Foreskin fibroblast (primary cell): ENCODE measurements at places on chromosomes 7 and 10.
A peak's percentile ranks its signal among the peaks of the same experiment; 100 is the strongest.

GRCh38 chr10:130834170-130834569, 477.4 kb downstream of the TCERG1L start:
- DNase-seq = no peak

GRCh38 chr7:47390914-47391313, 191.0 kb downstream of the TNS3 start:
- no peak for DNase-seq

GRCh38 chr7:17646253-17646956, 293.9 kb downstream of the SNX13 start:
- DNase-seq = peak; percentile 23

GRCh38 chr10:95787447-95787846, 31.5 kb downstream of the ENTPD1 start:
- no peak for DNase-seq

- DNase-seq = peak; percentile 23
Measured at GRCh38 chr10:50651808-50652207, 28.1 kb upstream of the SGMS1 start.

- DNase-seq = no peak
Measured at GRCh38 chr7:20197125-20197748, 19.9 kb downstream of the MACC1 start.

- peak; percentile 45 for DNase-seq
Measured at GRCh38 chr7:16347827-16348192, 73.5 kb downstream of the CRPPA start.

GRCh38 chr10:30974355-30974754, 57.3 kb downstream of the ZNF438 start:
- peak; percentile 57 for DNase-seq

GRCh38 chr7:18667466-18667865, 171.9 kb downstream of the HDAC9 start:
- DNase-seq = peak; percentile 69

DNA sequence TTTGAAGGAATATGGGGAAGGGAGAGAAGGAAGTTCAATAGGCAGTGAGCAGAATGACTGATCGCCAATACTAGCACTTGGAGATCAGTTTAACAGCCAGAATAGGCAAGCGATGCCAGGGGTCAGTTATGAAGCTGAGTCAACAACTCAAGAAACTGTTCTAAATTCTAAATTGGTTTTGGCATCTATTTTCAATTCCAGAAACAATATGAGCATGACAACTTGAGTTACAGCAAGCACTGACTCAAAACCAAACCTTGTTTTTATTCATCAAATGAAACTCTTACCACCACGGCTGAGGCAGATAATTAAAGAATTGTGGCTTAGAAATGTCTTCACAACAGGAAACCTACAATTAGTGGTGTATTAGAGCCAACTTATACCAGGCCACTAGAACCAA, 180.5 kb upstream of the ASAH2 start:
- DNase-seq = peak; percentile 16

- DNase-seq = no peak
Measured at GRCh38 chr10:3033925-3034324, 33.4 kb upstream of the PFKP start.

- no peak for DNase-seq
Measured at GRCh38 chr10:9299966-9300365, 1245.5 kb downstream of the GATA3 start.

- peak; percentile 23 for DNase-seq
Measured at GRCh38 chr10:103542764-103543616, 49.5 kb downstream of the NEURL1 start.

DNA sequence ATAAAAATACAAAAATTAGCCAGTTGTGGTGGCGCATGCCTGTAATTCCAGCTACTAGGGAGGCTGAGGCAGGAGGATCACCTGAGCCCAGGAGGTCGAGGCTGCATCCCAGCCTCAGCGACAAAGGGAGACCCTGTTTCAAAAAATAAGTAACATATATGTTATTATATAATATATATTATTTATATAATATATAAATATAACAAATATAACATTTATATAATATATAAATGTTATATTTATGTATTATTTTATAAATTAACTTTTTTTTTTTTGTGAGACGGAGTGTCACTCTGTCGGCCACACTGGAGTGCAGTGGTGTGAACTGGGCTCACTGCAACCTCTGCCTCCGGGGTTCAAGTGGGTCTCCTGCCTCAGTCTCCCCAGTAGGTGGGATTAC, 1.5 kb upstream of the POR start:
- DNase-seq = no peak

DNA sequence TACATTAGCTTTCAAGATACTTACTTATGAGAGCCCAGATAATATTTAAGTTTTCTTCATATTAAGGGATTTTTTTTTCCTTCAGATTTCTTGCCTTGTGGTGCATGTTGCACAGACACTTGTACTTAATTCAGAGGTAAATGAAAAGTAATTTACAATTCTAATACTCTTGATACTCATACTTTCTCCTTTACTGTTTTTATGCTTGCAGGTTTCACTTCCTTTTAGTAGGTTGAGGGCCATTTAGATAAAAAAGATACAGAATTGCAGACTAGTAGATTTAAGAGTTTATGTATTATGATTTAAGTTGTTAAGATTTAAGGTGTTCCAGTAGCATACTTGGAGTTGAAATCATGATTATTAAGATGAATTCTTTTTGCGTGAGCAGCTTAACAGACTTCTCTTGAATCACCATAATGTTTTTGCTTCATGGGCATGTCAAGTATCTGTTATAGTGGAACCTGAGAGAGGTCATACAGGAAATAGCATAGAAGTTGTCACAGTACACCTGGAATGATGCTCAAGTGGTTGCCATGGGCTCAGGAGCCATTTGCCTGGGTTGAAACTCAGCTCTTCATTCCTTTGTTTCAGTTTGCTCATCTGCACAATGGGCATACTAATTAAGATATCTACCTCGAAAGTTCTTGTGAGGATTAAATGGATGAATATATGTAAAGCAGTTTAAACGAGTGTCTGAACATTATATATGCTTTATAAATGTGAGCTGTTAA, 174.8 kb upstream of the PRPS1L1 start:
- DNase-seq = no peak

GRCh38 chr7:124152859-124153692, 120.2 kb upstream of the TMEM229A start:
- peak; percentile 53 for DNase-seq

DNA sequence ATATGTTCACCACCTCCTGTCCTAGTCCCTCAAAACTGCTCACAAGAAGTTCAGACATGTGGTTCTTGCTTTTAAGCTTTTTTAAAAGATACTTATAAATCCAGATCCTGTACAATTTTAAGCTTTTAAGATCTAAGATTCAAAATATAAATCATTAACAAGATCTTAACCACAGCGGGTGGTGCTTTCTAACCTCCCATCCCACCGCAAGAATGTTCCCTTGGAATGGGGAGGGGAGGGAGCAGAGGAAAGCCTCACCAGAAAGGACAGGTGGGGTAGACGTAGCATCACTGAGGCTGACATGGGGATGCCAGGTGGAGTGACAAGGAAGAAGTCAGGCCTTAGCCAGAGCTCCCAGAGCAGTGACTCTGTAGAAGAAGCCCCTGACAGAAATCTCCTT, 133.5 kb downstream of the C1GALT1 start:
- DNase-seq = no peak

DNA sequence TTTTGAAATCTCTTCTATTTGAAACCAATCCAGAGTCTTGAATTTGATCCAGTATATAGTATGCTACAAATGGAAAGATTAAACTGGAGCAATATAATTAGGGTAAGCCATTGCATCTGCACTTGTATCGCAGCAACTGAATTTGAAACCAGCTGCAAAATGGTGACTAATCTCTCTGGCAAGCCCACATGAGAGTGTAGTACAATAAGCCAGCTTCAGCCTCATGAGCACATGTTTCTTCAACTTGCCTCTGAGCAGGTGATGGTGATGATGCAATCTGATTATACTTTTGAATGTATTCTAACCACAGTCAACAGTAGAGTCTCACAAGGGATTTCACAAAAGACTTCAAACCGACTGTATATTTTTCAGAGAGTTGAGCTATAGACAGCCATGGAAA, 829 bp upstream of the RPA3 start:
- peak; percentile 95 for DNase-seq

GRCh38 chr10:101229266-101230182, at the start of gene LBX1:
Gene LBX1, minus strand, starts transcription at chr10:101229463. Its CDS starts 648 bp downstream, at chr10:101228815.
- no peak for DNase-seq

- peak; percentile 24 for DNase-seq
Measured at GRCh38 chr7:1972744-1973143, 260.0 kb downstream of the MAD1L1 start.

GRCh38 chr7:107628461-107629064, 32.1 kb upstream of the SLC26A4 start:
- DNase-seq = no peak

DNA sequence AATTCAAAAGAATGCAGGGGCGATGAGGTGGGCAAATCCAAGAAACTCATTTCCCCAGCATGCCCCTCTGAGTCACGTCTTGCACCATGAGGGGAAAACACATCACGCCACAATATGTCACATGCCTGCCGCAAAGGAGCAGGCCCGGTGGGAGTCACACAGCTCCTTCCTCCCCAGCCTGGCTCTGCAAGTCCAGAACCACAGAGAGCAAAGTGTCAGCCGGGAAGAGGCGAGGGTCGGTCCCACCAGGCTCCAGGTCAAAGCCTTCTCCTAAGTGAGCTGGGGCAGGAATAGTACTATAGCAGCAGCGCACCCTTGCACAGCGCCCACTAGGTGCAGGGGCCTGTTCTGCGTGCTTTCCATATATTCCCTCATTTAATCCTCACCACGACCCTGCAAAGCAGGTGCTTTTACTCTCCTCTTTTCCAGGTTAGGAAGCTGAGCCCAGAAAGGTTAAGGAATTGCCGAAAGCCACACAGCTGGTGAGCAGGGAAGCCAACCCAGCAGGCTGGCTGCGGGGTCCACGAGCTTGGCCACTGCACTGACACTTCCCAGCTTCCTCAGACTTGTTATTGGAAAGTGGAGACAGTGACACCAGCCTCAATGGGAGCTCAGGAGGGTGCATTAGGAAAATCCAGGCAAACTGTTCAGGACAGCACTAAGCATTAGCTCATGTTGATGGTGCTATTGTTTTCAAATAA, 94.0 kb upstream of the ZMIZ1 start:
- peak; percentile 91 for DNase-seq

DNA sequence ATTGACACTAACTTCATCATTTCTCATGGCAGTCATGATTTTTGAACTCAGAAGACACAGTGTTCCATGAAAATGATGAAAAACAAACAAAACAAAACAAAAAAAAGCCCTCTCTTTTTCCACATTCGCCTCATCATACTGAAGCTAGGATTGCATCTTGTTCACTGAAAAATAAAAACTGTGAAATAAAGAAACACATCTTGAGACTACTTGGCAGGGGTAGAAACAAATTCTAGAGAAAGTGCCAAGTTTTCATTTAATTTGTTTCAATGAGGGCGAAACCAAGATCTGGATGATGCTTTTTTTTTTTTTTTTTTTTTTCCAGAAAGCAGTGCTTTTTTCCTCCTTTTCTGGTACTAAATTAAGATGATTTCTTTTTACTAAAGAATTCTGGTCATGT, 350.4 kb upstream of the ETV1 start:
- DNase-seq = no peak

- no peak for DNase-seq
Measured at GRCh38 chr7:31957756-31958155, 112.5 kb downstream of the PDE1C start.

- no peak for DNase-seq
Measured at GRCh38 chr10:100650693-100651092, 94.7 kb upstream of the PAX2 start.

GRCh38 chr7:49669285-49669684, 104.2 kb upstream of the VWC2 start:
- DNase-seq = no peak

DNA sequence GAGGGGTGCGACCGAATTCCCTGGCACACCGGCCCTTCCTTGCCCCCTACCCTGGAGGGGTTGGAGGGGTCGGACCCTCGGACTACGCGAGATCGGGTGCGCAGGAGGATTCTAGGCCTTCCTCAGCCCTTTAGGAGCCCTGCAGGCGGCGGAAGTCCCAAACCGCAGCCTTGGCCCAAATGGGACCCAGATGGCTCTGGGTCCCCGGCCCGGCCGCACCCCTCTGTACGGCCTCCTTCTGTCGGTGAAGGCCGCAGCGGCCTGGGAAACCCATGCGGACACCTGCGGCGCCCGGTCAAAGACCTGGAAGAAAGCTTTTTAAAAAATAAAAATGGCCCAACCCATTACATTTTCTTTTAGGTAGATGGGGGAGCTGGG, 2.4 kb upstream of the VAX1 start:
- no peak for DNase-seq

DNA sequence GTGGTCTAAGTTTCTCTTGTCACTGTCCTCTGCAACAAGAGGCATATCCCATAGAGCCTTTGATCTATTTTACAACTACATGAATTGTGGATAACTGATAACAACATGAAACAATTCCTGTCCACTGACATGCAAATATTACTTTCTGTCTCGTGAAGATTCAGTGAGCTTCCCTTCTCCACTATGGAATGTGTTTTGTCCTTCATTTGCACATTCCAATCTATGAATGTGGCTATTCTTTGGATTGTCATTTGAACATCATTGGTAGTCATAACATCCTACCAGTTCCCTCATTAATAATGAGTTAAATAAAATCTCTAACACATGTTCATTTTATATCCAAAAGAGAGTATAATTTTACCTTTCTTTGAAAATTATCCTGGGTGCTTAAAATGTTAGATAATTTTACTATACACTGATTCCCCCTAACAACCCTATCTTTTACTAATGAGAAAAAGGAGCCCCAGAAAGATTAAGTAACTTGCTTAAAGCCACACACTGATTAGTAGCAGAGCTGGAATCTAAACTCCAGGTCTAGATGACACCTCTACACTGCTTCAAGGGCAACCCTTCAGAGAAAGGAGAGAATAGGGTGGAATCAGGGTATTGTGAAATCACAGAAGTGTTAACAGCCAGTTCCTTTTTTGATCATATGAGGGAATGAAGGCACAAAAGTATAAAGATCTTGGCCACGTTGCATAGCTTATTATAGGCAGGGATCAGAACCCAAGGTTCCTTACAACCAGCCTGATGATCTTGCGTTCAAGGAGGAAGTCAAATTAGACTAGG, 39.1 kb downstream of the PDE1C start:
- no peak for DNase-seq

GRCh38 chr7:84735677-84736076, 451.2 kb downstream of the SEMA3D start:
- no peak for DNase-seq

DNA sequence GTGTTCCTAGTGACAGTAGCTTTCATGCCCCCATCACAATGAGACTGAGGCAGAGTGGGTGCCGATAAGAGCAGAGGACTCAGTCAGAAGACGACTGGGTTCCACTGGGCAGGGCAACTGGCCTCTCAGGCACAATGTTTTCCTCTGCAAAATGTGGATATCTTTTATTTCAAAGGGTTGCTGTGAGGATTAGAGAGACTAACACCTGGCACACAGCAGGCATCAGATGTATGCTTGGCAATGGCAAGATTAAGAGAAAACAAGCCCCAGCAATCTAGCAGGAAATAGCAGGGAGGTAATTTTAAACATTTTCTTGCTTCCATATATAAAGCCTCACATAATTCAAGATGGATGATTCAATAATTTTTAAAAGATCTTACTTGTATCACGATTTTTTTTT, 28.0 kb downstream of the SGMS1 start:
- DNase-seq = no peak

- no peak for DNase-seq
Measured at GRCh38 chr10:19947656-19948055, 131.4 kb downstream of the PLXDC2 start.

- no peak for DNase-seq
Measured at GRCh38 chr10:72889391-72889831, 4.1 kb upstream of the OIT3 start.
